ENCODE measurements at places on chromosomes 6 and 20.

DNA sequence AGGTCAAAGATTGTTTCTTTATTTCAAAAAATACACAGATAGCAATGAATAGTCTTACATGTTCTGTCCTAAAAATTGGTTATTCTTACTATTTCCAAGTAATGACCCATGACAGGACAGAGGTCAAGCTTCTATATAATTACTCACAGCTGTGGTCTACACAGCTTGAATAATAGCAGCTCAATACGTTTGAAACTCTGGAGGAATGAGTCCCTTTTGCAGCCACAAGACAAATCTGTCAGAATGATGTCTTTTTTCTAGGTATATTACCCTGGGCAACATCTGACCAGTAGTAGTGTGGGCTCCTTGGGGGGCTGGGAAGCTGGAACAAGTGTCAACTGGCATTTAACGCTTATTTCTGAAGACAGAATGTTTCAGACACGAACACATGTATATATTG, 84.9 kb upstream of the HTR1B start:
- no peak for DNase-seq

- no peak for DNase-seq
These were observed 496.8 kb upstream of the JAG1 start for GRCh38 chr20:11170565-11170964.

DNA sequence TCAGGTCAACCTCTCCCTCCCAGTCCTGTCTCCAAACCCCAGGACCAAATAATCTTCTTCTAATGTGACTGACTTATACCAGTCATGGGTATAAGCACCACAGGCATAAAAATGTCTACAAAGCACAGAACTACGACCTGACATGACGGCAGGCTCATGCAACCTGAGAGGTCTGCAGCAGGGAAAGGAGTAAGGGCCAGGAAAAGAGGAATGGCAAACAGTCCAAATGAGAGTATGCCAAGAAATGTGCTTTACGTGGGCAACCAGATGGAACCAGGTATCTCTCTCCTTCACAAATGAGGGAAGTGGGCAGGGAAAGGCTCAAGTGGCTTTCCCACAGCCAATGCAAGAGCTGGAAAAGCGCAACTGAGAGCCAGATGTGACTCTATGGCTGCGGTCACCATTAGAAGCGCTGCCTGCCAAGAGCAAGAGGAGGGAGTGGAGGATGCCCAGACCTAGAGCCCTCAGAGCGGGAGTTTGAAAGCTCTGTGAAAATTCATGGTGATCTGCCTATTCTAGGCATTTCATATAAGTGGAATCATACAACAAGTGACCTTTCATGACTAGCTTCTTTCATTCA, 6.0 kb downstream of the APMAP start:
- no peak for DNase-seq

DNA sequence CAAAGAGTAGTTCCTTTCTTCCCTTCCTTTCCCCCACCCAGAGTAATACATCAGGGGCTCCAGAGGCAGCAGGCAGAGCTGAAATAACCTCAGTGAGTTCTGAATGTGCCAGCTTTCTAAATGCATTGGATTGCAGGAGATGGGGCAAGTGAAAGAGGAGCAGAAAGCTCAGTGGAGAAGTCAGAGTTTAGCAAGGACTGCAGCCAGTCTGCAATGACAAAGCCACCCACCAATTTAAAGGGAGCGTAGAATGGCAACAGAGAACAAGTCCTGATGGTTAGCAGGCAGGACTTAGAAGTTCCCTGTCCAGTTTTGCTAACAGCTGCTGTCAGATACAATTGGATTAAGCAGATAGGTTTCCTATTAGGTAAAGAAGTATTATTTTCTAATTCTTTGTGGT, 203.4 kb upstream of the RIN2 start:
- DNase-seq: no peak

DNA sequence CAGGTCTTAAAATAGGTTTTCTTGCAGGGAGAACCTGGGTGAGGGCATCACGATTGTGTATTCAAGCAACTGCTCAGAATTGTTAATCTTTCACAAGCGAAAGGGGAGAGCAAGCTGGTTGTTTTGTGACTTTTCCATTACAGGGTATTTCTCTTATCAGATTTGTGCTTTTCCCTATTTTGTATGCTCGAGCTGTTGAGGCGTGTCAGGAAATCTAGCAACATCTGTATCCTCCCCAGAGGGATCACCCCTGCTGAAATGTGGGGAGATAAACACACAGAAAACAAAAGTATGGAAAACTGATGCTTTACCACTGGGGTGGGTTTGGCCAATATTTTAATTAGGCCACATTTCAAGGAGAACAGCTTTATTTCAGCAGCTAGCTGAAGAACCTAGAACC, 187.0 kb downstream of the DTNBP1 start:
- no peak for DNase-seq

Measured in mucosa of descending colon (tissue), 3 donors.